ENCODE measurements at places on chromosomes 3 and 15.

DNA sequence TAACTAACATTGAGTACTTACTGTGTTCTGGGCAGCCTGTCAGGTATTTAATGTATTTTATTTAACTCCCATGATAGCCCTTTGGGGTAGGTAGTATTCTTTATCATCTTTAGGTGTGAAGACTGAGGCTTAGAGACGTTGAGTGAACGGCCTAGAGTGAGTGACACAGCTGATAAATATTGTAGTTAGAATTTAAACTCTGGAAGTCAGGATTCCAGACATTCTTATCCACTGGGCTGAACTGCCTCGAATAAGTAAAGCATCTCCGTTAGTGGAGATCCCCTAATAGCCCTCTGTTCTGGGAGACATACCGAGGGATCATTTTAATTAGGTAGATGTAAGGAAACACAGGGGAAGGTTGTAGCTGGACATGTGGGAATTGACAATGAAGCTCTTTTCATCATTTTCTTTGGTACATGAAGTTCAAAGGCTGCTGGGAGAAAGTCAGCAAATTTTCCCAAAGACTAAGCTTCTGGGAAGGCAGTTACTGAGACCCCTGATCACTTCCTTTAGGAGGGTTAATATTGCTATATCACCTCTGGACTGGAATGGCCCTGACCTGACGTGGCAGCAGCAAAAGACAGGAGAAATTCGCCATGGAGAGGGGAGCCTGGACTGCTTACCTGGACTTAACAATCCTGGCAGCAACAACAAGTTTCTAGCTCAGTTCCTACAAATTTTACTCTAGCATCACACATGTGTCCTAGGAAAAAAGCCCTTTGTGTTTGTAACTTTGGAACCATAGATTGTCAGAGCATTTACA, 11.7 kb upstream of the PDCD6IP start:
- no peaks in the 10 kb centered on the region for H3K27me3 ChIP-seq
- peaks cover 8% of the 10 kb centered on the region for H3K4me1 ChIP-seq
- peak; percentile 23 for DNase-seq
- H3K27ac ChIP-seq, result no peak overlapping the region

DNA sequence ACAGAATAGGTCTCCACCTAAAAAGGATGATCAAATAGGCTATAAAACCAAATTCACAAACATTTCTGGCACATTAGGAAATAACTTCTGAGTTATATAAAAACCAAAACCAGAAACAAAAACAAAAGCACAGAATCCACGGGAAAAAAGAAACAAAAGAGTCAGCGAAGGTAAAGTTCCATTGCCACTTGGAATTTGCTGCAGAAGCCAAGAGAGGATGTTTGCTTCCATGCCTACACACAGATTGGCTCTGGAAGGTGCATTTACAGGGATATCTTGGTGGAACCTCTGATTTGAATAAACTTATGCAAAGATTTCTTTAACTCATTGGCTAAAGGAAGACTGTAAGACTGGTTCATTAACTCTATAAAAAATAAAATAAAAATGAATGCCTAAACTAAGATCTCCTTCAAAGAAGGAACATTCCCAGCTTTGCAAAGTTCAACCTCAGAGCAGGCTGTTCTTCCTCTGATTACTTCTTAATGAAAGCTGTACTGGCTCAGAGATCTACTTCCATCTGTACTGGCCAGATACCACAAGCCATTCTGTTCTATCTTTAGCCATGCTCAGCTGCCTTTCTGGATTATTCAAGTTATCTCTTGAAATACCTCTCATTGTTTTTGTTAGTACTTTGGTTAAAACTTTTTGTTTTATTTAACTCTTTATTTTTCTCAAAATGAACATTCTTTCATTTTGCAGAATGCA, 537.5 kb upstream of the CCDC54 start:
- H3K4me1 ChIP-seq, result no peaks in the 10 kb centered on the region
- no peaks in the 10 kb centered on the region for H3K27me3 ChIP-seq
- H3K36me3 ChIP-seq, result no peaks in the 10 kb centered on the region
- peak overlapping the region; percentile 52 for H3K27ac ChIP-seq
- peak; percentile 73 for DNase-seq
- H3K4me3 ChIP-seq, result peak overlapping the region; percentile 6

DNA sequence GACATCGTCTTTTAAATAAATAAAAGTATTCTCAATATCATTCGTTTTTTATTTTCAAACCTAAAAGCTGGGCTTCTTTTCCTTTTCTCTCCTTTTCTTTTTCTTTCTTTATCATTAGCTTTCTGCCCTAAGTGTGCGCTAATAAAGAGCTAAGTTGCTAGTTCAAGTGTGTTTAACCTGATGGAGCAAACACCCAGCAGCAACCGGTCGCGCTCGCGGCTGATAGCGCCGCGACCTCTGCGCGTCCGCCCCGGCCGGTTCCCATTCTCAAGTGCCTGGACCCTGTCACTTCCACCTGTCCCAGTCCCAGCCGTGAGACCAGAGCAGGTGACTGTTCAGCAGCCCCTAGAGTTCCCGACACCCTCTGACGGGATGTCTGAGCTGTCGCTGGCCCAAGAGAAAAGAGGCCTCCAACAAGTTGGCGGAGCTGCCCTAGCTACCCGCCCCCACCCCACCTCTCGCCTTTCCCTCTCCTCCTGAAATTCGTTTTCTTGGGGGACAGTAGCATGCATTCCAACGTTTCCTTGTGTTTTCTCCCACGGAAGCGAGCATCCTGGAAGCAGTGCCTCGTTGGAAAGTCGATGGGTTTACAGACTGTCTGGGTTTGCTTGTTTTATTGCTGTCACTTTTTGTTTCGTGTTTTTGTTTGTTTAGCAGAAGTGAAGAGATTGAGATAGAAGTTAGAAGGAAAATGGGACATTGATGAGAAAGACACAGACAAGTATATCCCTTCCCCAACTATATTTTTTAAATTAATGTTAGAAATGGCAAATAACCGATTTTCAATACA, 3.1 kb upstream of the MECOM start:
- peaks cover 73% of the 10 kb centered on the region for H3K27me3 ChIP-seq
- H3K4me3 ChIP-seq, result no peak overlapping the region
- no peak for DNase-seq
- H3K27ac ChIP-seq, result no peak overlapping the region
- peaks cover 16% of the 10 kb centered on the region for H3K4me1 ChIP-seq

- peaks cover 46% of the 10 kb centered on the region for H3K4me1 ChIP-seq
- no peak overlapping the region for H3K4me3 ChIP-seq
- DNase-seq, result peak; percentile 100
- no peaks in the 10 kb centered on the region for H3K36me3 ChIP-seq
These were observed 167.4 kb downstream of the GAP43 start for GRCh38 chr3:115790759-115791158.

GRCh38 chr3:195226900-195227447, 44.0 kb downstream of the XXYLT1 start:
- H3K27me3 ChIP-seq, result no peaks in the 10 kb centered on the region
- no peak overlapping the region for H3K4me3 ChIP-seq
- no peak overlapping the region for H3K27ac ChIP-seq

- H3K27me3 ChIP-seq, result no peaks in the 10 kb centered on the region
- peak; percentile 85 for DNase-seq
- peak overlapping the region; percentile 23 for H3K27ac ChIP-seq
- no peaks in the 10 kb centered on the region for H3K36me3 ChIP-seq
- no peak overlapping the region for H3K4me3 ChIP-seq
These were observed 695.4 kb downstream of the FHIT start for GRCh38 chr3:60555686-60556354.

GRCh38 chr3:42106646-42107045, 15.5 kb downstream of the TRAK1 start:
- H3K27ac ChIP-seq, result no peak overlapping the region
- no peaks in the 10 kb centered on the region for H3K36me3 ChIP-seq
- peaks cover under 1% of the 10 kb centered on the region for H3K4me1 ChIP-seq
- H3K4me3 ChIP-seq, result no peak overlapping the region
- no peak for DNase-seq

- peaks cover 47% of the 10 kb centered on the region for H3K4me1 ChIP-seq
- no peaks in the 10 kb centered on the region for H3K36me3 ChIP-seq
These were observed 120.0 kb downstream of the FNDC3B start for GRCh38 chr3:172159376-172159775.

- DNase-seq, result no peak
- no peak overlapping the region for H3K4me3 ChIP-seq
- H3K36me3 ChIP-seq, result no peaks in the 10 kb centered on the region
- no peak overlapping the region for H3K27ac ChIP-seq
- H3K4me1 ChIP-seq, result no peaks in the 10 kb centered on the region
These were observed 32.6 kb downstream of the EEFSEC start for GRCh38 chr3:128185630-128186447.

DNA sequence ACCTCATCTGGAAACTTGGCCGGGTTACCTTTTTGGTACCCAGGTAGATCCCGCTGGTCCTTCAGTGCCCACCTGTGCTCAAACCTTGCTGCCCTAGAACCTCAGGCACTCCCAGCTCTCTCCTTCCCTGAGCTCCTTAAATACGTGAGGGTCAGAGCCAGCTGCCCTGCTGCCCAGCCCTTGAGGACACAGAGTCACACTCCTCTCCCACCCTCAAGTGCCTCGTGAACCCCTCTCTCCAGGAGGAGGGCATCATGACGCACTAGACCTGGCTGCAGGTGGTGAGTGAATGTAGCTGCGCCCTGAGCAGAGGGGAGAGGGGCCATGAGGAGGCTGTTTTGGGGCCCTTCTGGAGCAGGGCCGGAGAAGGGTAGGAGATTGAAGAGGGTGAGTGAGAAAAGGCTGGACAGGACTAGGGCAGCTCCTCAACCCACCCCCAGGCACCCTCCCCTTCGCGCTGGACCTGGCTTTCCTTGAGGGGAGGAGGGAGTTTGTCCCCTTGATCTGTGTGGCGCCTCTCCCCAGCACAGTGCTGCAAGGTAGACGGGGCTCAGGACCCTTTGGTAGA, 941 bp downstream of the SLC12A8 start:
- H3K36me3 ChIP-seq, result no peaks in the 10 kb centered on the region
- peaks cover 28% of the 10 kb centered on the region for H3K4me1 ChIP-seq
- DNase-seq, result no peak
- H3K4me3 ChIP-seq, result peak overlapping the region; percentile 52
- no peaks in the 10 kb centered on the region for H3K27me3 ChIP-seq

DNA sequence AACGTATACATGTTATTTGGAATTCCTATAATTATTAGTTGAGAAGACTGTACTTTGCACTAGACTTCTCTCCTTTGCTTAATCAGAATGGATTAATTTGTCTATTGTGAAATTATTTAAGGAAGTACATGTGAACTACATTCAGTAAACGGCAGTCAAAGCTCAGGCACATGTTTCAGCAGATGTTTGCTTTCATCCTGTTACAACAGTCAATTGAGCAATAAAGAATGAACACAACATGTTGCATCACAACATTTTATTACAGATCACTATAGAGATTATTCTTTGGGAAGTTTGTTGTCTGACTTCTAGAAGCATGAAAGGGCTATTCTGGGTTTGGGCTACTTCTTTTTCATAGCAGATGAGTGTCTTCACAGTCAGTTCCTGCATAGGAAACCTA, 39.2 kb downstream of the RAB27A start:
- DNase-seq, result peak; percentile 2
- H3K27me3 ChIP-seq, result no peaks in the 10 kb centered on the region
- no peaks in the 10 kb centered on the region for H3K36me3 ChIP-seq

- no peak overlapping the region for H3K27ac ChIP-seq
- no peaks in the 10 kb centered on the region for H3K36me3 ChIP-seq
- H3K4me1 ChIP-seq, result no peaks in the 10 kb centered on the region
- H3K27me3 ChIP-seq, result no peaks in the 10 kb centered on the region
- DNase-seq, result no peak
These were observed 82.0 kb downstream of the NTRK3 start for GRCh38 chr15:88174571-88174970.

DNA sequence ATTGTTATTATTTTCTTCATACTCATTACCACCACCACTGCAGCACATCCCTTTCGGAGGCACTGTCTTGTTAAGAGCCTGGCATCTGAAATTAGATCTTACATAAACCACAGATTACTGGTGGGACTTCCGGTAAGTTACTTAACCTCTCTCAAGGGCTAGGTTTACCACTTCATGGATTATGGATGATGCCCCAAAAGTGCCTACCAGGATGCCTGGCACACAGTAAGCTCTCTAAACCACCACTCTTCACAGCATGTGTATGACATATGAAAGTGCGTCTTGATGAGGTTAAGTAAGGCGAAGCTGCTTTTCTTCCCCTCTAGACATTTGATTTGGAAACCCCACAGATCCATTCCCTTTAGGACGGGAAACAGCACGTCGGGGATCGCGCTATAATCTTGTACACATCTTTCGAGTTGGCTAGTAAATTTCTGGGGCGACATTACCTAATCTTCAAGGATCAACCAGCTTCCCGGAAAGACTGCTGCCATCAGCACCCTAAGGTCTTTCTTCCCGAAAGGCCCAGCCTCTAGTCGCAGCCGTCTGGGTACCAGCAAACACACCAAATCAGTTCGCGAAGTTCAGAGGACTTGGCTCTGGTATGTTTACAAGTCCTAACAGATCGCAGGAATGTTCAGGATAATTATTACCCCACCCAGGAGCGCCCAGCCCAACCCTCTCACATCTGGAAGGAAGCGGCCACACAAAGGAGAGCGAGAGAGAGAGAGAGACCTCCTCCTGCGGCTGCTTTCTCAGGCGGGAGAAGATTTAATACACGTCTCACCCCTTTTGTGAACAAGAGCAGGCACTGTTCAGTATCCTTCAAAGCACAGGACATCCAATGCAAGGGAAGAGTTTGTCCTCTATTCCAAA, 155.1 kb upstream of the FRMD4B start:
- DNase-seq, result no peak
- no peaks in the 10 kb centered on the region for H3K36me3 ChIP-seq
- peaks cover 2% of the 10 kb centered on the region for H3K4me1 ChIP-seq
- no peak overlapping the region for H3K27ac ChIP-seq
- H3K4me3 ChIP-seq, result no peak overlapping the region
- peaks cover 35% of the 10 kb centered on the region for H3K27me3 ChIP-seq

DNA sequence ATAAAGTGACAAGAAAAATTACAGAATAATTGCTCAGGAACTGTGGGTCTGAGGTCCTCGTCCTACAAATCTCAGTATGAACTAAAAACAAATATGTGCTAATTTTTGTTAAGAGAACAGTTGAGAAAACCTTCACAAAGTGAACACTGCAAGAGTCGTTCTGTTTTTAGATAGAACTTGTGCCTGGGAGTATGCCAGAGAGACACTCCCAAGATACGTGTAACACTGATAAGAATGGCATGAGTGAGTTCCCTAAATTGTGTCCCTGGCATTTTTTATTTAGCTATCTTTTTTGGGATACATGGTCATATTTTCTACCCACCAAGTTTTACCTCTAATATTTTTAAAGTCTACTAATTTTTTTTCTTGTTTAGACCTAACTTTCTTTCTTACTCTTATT, 860.0 kb upstream of the NR2F2 start:
- H3K27me3 ChIP-seq, result no peaks in the 10 kb centered on the region
- H3K36me3 ChIP-seq, result no peaks in the 10 kb centered on the region
- no peak overlapping the region for H3K4me3 ChIP-seq
- no peak overlapping the region for H3K27ac ChIP-seq
- H3K4me1 ChIP-seq, result no peaks in the 10 kb centered on the region

GRCh38 chr15:78316283-78317083, 17.1 kb upstream of the SKIC8 start:
- no peaks in the 10 kb centered on the region for H3K36me3 ChIP-seq
- H3K27ac ChIP-seq, result no peak overlapping the region
- H3K27me3 ChIP-seq, result no peaks in the 10 kb centered on the region
- DNase-seq, result no peak

- peak overlapping the region; percentile 76 for H3K4me3 ChIP-seq
- peak; percentile 18 for DNase-seq
- no peaks in the 10 kb centered on the region for H3K36me3 ChIP-seq
- peaks cover 6% of the 10 kb centered on the region for H3K4me1 ChIP-seq
These were observed 497 bp downstream of the PARP16 start for GRCh38 chr15:65286069-65286703.

GRCh38 chr3:125043599-125044151, 12.1 kb downstream of the HEG1 start:
- no peak overlapping the region for H3K4me3 ChIP-seq
- H3K27me3 ChIP-seq, result no peaks in the 10 kb centered on the region
- H3K4me1 ChIP-seq, result peaks cover 52% of the 10 kb centered on the region
- DNase-seq, result no peak
- H3K36me3 ChIP-seq, result peaks cover 8% of the 10 kb centered on the region
